Right hindlimb (tissue), 1 donor: ENCODE measurements at places on chromosomes 5 and 9.

DNA sequence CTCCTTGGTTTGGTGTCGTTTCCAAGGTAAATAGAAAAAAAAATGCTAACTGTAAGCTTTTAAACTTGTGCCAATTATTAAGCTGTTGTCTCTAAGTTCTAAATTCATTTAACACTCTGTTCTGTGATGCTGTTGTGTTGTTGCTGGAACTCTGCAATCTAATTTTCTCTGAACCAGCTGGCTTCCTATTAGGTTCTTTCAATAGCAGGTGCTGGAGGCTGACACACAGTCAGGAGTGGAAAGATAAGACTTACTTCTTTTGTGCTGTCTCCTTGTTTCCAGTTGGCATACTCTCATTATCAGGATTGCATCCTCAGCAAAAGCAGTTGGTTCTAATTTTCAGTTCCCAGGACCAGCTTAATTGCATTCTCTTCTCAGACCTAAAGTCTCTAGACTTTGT is 1252.6 kb upstream of the NUDT12 start:
- no peak for DNase-seq

- no peak for DNase-seq
Observed at GRCh38 chr5:153893817-153894216, 144.9 kb downstream of the FAM114A2 start.

DNA sequence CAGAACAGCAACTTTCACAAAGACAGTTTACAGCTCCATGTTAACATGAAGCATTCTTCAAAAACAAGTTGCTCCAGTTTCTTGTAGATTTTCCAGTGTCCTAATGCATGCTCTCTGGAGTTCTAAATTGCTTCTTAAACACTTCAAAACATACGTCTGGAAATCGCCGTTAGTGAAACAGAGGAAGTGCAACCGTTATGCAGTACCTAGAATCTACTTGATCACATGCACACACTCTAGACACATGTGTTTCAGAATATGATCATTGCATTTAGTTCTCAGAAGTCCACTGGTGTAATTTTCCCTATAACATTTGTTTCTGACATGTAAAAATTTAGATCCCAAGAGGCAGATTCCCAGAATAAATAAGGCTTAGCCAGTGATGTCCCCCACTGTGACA is 41.1 kb upstream of the RUFY1 start:
- no peak for DNase-seq

DNA sequence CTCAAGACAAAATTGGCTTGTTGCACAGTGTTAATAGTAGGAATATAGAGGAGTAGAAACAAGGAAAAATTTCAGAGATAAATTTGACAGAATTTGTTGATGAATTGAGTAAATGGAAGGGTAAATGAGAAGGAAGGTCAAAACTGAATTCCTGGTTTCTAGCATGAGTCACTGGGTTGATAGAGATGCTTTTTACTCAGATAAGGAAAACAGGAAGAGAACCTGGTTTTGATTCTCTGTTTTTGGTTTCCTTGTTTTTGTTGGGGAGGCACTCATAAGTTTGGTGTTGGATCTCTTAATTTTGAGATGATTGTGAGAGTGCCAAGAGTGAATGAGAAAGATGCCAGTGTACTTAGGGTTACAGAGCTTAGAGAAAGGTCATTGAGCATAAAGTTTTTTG is 7.1 kb downstream of the LRRC70 start:
- DNase-seq: no peak

DNA sequence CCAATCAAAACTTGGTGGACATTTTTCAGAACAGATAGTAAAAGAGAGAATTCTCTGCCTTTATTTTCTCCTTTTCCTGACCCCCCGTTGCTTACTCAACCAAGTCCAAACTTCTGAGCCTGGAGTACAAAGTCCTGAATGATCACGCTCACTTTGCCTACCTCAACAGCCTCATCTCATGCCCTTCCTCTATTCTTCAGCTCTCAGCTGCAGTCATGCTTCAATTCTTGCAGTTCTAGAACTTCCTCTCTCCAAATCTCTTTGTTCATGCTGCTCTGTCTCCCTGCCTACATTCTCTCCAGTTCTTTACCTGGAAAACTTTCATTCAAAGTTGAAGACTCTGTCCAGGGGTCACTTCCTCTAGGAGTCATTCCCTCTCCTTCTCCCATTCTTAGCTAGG is 398.5 kb upstream of the SLC24A2 start:
- DNase-seq: no peak

GRCh38 chr9:78972303-78972999 is 599.3 kb upstream of the TLE4 start:
- no peak for DNase-seq

- DNase-seq: peak; percentile 59
Observed at GRCh38 chr9:136799854-136800657, 3.9 kb downstream of the CCDC183 start.

DNA sequence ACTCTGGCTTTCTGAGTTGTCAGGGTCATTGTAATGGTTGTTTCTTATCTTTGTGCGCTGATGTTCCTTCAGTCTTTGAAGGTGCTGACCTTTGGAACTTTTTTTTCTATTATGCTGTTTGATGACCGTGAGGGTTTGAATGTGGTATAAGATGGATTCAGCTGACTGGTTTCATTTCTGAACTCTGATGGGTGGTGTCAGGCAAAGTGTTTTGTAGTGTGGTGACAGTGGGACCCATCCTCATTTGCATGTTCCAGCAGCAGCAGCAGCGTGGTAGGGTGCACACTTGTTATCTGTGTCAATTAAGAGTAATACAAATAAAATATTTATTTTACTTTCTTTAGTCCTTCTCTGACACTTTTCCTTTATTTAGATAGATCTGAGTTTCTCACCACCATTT is 227.7 kb upstream of the PRR16 start:
- DNase-seq: no peak

- DNase-seq: peak; percentile 67
Observed at GRCh38 chr9:2158111-2158610, 143.0 kb downstream of the SMARCA2 start.

DNA sequence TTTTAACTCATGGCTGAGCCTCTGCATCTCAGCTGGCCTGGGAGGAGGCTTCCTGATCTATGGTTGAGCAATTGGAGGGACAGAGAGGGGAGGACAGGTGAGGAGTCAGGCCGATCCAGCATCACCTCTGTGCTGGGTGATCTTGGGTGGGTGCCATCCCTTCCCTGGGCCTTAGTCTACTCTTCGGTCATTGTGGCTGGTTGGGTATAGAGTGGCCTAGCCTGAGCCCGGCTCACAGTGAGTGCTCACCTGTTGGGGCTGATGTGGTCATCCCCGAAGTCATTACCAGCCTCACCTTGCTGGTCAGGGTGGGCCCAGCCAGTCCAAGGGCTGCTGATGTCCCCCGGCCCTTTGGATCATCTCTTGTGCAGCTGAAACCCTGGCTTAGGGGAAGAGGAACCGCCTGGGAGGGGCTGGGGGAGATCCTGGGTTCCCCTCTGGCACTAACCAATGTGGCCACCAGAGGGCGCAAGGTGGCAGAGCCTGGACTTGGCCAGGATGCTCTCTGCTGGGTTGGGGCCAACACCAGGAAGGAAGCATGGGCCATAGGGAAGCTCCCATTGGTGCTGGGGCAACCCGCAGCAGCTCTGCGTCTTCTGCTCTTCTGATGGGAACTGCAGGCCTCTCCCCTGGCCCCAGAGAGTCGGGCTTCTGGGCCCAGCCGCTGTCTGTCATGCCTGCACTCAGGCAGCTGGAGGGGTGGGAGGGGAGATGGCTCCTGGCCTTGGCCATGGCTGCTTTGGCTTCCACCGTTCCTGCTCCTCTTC is 17.3 kb upstream of the ODF2 start:
- peak; percentile 88 for DNase-seq

GRCh38 chr9:14210428-14210827 is 103.5 kb downstream of the NFIB start:
- no peak for DNase-seq

- DNase-seq: no peak
Observed at GRCh38 chr5:53490747-53491146, 10.3 kb downstream of the FST start.

DNA sequence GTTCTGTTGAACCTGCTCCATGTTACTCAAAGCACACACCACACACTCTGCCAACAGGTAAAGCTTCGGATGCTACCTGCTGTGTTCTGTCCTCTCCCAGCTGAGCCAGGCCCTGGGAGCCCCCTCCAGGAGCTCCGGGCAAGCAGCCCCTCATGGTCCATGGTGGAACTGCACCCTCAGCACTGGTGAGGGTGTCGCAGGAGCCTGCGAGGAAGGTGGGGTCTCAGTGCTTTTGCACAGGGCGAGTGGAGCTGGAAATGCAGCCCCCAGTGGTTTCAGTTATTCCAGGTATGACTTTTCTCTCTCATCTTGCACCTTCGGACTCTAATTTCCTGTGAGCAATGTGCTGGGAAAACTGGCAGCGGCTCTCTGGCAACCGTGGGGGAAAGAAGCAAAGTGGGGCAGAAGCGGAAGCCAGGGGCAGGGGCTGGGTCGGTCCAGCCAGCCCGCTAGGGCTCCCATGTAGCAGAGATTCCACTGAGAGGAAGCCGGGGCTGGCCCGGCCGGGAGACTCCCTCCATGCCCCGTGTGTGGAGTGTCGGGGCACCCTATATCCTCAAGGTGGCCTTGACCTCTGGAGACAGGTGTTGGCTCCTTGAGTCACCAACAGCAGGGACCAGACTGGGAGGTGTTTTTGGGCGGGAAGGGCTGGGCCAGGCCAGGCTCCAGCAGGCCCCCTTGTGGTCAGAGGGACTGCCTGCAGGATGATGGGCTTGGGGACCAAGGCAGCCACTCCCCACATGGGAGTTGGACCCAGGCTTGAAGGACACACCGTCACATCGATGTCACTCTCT is 75.6 kb upstream of the PRSS3 start:
- DNase-seq: peak; percentile 25

DNA sequence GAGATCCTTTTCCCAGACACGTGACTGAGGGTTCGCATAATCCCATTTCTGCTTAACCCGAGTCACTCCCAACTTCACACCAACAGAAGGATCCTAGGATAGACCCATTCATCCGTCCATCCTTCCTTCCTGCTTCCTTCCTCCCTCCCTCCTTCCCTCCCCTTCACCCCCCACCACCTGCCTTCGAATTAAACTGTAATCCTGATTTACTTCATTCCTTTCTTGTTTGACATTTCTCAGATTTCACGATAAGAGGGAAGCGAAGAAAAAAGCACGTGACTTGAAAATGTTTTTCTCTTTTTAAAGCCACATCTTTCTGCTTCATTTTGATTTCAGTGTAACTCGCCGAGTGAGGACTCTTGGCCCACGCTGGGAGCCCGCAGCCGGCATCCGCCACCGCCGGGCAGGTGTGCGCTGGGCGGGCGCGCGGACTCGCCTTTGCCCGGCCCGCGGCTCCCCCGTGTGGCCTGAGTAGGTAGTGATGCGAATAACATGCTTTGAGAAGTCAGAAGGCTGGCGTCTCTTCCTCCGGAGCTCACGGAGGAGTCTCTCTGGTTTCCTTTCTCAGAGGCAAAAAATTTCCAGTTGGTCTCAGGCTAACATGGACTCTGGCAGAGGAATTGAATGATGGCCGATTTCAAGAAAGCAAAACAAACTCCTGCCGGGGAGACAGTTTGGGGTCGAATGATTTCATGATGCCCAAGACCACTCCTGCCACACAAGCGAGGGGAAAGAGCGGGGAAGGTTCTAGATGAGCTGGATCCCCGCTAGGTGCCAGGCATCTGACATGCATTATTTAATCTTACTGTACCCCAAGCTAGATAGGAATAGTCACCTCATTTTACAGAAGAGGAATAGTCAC is 117.7 kb downstream of the SLC12A2 start:
- peak; percentile 82 for DNase-seq

DNA sequence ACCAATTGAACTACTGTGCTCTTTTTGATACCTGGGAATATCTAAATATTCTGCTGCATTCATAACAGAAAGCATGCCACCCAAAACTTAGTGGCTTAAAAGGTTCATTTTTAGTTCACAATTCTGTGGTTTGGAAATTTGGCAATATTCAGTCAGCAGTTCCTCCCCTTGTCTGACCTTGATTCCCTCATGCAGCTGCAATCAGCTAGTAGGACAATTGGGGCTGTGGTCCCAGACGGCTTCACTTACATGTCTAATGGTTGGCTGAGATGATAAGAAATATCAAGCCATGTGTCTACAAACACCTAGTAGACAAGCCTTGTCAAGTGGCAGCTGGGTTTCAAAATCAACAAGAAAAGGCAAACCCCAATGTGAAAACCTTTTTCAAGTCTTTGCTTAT is 51.3 kb downstream of the ANXA1 start:
- DNase-seq: no peak

DNA sequence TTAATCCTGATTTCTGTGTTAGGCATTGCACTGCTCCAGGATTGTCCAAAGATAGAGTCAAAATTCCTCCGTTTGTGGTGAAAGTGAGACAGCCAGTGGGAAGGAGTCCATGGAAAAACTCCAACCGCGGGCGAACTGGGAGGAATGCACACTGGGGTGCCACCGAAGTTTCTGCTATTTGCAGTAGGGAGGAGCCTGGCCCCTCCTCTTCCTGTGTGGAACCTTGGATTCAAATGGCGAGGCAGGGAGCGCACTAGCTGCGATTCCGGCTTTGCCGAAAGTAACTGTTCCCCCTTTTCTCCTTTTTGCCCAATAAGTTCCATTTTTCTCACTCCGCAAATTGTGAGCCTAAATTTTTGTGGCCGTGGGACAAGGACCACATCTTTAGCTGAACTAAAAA is 9.3 kb downstream of the BAAT start:
- no peak for DNase-seq

GRCh38 chr5:126793097-126793496 is 16.2 kb downstream of the LMNB1 start:
- no peak for DNase-seq

- no peak for DNase-seq
Observed at GRCh38 chr9:112125951-112126388, 49.1 kb downstream of the SUSD1 start.

GRCh38 chr9:108052431-108053080 is 563.0 kb upstream of the KLF4 start:
- DNase-seq: no peak

GRCh38 chr5:61450493-61451279 is 118.6 kb downstream of the ZSWIM6 start:
- peak; percentile 51 for DNase-seq
